ENCODE measurements at places on chromosomes 1 and 21.

DNA sequence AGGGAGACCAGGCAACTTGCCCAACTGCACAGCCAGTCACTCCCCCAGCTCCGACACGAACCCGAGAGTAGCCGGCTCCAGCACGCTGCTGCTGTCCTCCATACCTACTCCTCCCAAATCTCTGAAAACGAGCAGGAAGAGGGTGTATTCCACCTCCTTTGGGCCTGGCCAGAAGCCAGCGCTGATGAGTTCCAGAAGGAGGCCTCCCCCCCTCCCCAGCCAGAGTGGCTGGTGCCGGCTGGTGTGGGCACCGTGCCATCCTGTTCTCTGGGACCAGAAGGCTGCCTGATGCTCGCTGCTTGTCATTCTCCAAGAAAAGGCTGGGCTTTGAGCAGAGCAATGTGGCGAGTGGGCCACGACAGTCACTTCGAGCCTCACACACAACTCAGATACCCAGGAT lies 22.2 kb downstream of the KCNN3 start:
- no peak for DNase-seq

DNA sequence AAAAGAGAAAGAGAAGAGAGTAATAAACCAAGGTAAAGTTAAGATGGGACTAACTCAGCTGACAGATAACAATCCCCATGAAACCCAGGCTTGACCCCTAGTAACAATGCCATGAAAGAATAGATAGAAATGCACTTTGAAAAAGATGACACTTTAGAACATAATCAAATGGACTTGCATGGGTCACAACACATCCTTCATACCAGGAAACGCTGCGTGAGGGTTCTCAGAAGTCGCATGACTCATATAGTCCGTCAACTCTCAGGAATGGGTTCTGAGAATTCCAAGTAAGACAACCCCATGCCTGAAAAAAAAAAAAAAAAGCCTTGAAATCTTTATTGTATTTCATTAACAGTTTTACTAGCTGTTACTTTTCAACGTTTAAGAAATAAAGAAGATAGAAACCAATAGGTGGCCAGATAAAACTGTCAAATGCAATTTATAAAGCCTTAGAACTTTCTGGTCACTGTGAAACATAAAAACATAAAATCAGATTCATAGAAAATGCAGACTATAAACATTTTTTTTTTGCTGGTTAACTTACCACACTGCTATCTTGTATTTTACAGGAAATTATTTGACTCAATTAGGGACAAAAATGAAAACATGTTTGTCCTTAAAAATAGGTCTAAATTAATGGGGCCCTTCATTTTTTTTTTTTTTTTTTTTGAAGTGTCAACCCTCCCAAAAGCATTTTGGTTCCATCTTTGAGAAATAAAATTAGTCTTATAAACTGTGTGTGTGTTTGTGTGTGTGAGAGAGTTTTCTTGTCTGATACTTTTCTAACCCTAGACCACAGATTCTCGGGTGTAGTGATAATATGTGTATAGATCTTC lies 202.1 kb downstream of the NCAM2 start:
- peak; percentile 87 for DNase-seq

GRCh38 chr1:246815693-246816270 lies 91.6 kb downstream of the SCCPDH start:
- DNase-seq = no peak

DNA sequence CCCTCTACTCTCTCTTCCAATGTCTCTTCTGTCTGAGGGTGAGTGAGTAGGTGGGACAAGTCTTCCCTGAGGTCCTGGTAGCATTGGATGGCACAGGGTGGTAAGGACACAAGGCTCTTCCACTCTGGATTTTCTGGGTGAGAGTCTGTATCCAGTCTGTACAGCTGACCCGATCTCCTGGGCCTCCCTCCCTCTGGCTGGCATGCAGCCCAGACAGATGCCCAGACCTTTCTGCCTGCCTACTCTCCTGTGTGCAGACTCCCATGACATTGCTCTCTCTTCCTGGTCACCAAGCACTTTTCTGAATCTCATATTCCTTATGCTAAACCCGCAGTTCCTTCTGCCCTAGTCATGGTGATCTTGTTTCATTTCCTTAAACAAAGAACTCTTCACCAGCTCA lies 100.3 kb downstream of the GRIK3 start:
- DNase-seq = no peak

DNA sequence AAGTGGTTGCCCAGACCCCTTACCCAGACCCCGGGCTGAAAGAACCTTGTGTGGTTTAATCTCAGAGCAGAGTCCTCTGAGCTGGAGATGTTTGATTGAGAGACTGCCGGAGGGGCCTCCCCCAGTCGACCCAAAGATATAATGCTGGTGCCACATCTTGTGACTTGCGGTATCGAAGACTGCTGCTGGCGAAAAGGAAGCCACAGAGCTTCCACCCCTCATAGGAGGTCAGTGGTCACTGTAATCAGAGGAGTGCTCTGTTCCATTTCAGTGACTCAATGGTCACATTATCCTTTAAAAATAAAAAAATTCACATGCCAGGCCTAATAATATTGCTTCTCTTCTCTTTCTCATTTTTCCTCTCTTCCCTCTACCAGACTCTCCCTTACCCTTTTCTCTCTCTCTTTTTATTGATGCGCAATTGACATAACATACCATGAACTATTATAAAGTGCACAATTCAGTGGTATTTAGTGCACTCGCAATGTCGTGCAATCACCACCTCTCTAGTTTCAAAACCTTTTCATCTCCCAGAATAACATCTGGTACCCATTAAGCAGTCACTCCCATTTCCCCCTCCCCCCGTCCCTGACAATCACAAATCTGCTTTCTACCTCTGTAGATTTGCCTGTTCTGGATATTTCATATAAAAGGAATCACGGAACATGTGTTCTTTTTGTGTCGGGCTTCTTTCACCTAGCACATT lies 52.6 kb upstream of the LYST start:
- peak; percentile 53 for DNase-seq

DNA sequence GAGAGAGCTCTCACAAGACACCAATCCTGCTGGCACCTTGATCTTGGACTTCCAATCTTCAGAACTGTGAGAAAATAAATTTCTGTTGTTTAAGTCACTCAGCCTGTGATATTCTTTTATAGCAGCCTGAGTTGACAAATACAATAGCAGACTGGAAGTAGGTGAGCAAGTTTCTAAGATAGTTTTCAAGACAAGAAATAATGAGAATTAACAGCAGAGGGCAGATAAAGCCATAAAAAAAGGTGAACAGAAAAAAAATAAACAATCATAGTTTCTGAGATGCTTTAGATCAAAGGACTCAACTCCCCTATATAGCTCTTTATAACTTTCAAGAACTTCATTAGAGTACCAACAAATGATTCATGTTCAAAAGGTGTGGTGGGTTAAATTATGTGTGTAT lies 119.8 kb downstream of the PLPPR5 start:
- no peak for DNase-seq
